Esophagus mucosa (tissue), 1 donor: ENCODE measurements at places on chromosomes 16 and 17. TPM values are rescaled to one million over a fixed set of nuclear protein-coding genes. Genes with fewer than 3 reads are reported as not detected.

- ATAC-seq = no peak
Measured at GRCh38 chr16:54135361-54136275, 151.0 kb downstream of the IRX3 start.

DNA sequence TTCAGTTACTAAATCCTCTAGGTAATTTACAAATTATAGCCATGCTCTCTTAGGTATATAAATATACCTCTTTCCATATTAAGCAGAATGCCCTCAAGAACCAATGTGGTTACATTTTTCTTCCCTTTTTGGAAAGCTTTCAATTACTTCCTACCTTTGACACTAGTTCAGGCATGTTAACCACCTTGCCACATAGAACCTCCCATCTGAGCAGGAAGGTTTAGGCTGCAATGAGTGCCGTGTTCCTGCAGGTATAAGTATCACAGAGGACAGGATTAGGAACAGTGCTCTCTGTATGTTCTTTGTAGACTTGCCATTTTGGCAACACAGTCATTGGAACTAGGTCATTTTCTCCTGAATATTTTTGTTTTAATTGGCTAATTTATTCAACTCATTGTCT, 20.1 kb downstream of the KRT25 start:
- peak; percentile 92 for ATAC-seq

DNA sequence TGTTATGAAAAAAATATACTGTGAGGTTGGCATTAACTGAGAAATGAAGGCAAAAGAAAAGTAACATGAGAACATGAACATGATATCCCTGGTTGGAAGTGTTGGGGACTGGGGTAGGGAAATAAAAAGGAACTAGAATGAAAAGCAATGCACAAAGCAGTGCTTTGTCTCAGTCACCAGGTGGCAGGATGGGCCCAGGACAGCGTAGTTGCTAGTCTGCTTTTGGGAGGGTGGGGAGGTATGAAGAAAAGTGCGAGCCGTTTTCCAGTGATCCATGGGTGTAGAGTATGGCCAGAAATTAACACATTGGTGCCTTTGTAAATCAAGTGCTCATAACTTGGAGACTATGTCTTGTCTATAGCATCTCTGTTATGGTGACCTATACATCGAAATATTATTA, 662.5 kb upstream of the SALL1 start:
- no peak for ATAC-seq

- no peak for ATAC-seq
Measured at GRCh38 chr16:25270577-25270976, 12.9 kb upstream of the ZKSCAN2 start.

Gene GAS7
- 17.3 TPM for total RNA-seq

GRCh38 chr17:80253631-80254395, 6.8 kb upstream of the RNF213 start:
- ATAC-seq = no peak

Gene VMO1
- total RNA-seq = 2.3 TPM

GRCh38 chr17:58666858-58667267, 25.0 kb downstream of the TEX14 start:
- peak; percentile 67 for ATAC-seq
